ENCODE measurements at places on chromosomes 5 and 9. TPM values are rescaled to one million over a fixed set of nuclear protein-coding genes. Genes with fewer than 3 reads are reported as not detected.

DNA sequence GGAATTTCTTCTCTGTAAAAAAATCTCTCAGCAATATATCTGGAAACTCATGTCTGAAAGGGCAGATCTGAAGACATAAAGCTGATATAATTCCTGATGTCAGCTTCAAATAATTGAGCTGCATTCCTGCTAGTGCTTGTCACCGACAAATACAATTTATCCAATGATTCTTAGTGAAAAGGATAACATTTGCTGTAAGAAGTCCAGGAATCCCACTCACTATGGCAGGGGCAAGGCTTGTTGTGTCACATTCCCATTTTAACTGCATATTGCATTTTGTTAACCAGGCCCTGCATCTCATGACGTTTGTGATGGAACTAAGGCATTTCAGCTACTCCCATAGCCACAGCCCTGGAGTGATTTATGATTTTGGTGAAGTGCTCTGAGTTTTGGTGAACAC lies 160.1 kb upstream of the DAB2 start:
- DNase-seq = no peak

- no peak for DNase-seq
Observed at GRCh38 chr9:250039-250438, 35.4 kb downstream of the DOCK8 start.

DNA sequence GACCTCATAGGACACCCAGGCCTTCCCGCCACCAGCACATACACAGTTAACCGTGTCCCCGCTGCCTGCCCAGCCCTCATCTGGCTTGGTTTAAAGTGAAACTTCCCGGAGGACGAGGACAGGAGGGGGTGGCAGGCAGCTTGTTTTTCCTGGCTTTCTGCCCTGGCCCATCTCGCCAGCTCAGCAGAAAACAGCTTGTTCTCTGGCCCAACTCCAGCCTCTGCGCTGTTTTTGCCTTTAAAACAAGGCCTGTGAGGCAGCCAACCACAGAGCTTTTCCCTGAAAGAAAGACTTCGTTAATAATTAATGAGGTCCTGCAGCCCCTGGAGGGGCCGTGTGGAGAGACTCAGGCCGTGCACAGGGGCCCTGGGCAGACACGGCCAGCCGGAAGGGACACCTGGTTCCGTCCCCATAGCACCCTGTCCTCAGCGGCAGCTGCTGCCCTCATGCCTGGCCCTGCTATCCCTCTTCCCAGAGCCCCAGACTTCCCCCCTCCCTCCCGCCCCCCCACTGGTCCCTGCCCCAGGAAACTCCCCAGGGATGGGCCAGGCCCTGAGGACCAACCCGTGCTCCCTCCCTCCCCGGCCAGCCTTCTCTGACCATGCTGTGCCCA lies 108.7 kb downstream of the RXRA start:
- DNase-seq = peak; percentile 94

GRCh38 chr5:97297063-97297703 lies 114.1 kb upstream of the RIOK2 start:
- DNase-seq = no peak

DNA sequence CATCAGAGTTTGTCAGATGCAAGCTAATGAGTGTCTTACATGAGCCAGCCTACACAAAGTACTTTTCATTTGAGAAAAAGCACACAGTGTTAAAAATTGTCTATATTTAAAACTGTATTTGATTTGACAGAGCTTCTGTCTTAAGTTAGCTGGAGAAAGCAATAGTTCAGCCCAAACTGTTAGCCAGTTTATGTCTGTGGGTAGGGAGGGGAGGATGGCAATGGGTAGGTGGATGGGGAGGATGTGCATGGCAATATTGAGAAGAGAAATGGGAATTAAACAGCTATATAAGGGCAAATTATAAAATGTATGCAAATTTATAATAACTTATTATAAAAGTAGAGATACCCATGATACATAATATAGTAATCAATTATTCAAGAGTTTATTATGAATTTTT lies 31.3 kb downstream of the CDH9 start:
- DNase-seq = no peak

GRCh38 chr5:60754495-60754894 lies 54.5 kb upstream of the DEPDC1B start:
- no peak for DNase-seq

DNA sequence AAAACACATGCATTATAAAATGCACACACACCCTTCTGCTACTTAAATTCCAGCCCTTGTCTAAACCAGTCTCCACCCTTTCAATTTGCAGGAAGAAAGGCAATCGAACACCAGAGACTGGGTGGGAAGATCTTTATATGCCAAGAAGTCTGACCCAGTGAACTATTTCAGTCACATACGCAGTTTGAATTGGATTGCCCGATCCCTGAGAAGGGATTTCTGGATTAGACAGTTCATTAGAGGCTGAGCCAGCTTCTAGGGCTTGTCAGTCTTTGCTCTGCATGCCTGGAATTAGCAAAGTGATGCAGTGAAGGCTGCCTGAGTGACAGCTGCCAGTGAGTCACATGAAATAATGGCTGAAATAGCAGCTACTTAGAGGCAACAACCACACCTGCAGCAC lies 159.9 kb downstream of the PPP2R2B start:
- no peak for DNase-seq

DNA sequence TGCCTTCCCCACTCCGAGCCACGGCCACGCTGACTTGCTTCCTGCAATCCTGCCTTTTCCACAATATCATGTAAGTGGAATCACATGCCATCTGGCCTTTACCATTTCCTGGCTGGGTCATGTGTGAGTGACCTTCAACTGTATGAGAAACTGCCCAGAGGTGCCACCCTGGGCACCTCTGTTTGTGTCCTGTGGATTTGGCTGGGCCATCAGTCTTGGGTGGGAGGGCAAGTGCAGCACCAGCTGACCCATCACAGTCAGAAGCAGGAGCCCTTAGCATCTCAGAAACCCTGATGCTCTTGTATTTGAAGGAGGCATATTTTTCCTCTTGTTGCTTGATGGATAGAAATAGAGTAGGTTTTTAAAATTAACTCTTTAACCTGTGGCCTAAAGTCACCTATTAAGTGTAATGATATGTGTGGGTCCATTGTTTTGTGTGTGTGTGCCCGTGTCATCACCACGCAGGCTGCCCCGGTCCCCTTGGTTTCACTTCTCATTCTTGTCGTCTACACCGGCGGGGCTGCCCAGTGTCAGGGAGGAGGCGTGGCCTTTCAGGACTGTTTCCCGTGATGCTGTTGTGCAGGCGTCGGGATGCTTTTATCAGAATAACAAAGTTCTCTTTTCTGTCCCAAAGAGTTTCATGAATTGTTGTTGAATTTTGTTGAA lies 52.1 kb upstream of the CACNA1B start:
- DNase-seq = peak; percentile 27

DNA sequence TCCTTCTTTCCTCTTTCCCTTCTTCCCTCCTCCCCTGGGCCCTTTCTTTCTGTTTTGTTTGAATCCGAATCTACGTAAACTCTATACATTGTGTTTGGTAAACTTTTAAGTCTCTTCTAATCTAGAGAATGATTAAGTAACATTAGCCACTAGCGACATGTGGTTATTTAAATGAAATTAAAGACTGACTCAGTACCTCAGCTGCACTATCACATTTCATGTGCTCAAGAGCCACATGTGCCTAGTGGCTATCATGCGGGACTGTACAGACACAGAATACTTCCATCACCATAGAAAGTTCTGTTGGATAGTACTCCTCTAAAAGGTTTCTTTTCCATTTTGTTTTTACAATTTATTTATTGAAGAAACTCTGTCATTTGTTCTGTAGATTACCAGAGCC lies 29.0 kb downstream of the DCTN4 start:
- no peak for DNase-seq

The BTNL9 gene
- 25.2 TPM for total RNA-seq

The ERBIN gene
- 55.8 TPM for total RNA-seq

The SLC36A3 gene
- total RNA-seq = not detected

The ISL1 gene
- total RNA-seq = not detected

The HMCN2 gene
- 5.3 TPM for total RNA-seq

The CNTRL gene
- 4.2 TPM for total RNA-seq

The FBXL17 gene
- 27.3 TPM for total RNA-seq

All from cardiac septum (tissue), 1 donor.